Vagina (tissue), 2 donors: ENCODE measurements at places on chromosomes 16 and 17.

GRCh38 chr16:28478506-28479180 is 6.5 kb upstream of the NPIPB7 start:
- no peaks in the 10 kb centered on the region for H3K27me3 ChIP-seq
- H3K4me3 ChIP-seq, result no peak overlapping the region

DNA sequence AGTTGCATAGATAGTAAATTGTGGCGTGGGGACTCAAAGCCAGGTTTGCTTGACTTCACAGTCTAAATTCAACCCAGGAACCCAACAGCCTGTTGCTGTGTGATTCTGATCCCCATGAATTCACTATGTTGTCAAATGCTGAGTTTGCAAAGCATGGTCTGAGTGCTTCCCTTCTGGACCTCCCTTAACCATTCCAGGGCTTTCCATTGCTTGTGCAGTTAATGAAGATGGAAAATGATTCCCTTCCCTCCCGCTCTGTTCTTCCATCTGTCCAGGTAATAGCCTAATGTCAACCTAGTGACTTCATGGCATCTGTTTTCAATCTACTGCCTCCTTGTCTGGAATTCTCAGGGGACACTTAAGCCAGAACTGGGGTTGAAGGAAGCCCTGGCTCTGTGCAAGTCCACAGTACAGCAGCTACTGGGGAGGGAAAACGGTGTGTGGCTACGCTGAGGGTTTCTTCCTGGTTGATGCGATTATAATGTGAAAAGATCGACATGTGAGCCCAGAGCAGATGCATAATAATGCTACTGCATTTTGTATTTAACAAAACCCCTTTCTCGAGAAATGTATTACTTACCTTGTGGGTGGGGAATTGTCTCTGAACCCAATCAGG is 206.7 kb downstream of the CDH13 start:
- H3K4me1 ChIP-seq, result no peaks in the 10 kb centered on the region
- no peaks in the 10 kb centered on the region for H3K27me3 ChIP-seq
- H3K4me3 ChIP-seq, result no peak overlapping the region
- peak; percentile 22 for DNase-seq

DNA sequence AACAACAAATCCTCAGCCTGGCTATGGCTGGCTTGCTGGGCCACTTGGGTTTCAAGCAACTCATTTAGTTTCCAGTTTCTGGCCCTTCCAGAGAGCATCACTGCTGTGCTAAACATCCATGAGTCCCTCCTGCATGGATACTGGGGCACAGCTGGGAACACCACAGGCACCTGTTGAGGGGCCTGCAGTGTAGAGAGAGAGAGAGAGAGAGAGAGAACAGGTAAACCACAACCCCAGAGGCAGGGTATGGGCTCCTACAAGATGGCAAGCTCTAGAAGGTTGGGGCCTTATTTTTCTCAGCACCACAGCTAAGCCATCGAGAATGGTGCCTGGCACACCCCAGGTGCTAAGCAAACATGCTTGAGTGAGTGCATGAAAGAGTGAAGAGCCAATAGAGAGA is 120.3 kb downstream of the RBFOX3 start:
- no peak overlapping the region for H3K27ac ChIP-seq
- no peak overlapping the region for H3K4me3 ChIP-seq
- no peaks in the 10 kb centered on the region for H3K27me3 ChIP-seq
- DNase-seq, result no peak

DNA sequence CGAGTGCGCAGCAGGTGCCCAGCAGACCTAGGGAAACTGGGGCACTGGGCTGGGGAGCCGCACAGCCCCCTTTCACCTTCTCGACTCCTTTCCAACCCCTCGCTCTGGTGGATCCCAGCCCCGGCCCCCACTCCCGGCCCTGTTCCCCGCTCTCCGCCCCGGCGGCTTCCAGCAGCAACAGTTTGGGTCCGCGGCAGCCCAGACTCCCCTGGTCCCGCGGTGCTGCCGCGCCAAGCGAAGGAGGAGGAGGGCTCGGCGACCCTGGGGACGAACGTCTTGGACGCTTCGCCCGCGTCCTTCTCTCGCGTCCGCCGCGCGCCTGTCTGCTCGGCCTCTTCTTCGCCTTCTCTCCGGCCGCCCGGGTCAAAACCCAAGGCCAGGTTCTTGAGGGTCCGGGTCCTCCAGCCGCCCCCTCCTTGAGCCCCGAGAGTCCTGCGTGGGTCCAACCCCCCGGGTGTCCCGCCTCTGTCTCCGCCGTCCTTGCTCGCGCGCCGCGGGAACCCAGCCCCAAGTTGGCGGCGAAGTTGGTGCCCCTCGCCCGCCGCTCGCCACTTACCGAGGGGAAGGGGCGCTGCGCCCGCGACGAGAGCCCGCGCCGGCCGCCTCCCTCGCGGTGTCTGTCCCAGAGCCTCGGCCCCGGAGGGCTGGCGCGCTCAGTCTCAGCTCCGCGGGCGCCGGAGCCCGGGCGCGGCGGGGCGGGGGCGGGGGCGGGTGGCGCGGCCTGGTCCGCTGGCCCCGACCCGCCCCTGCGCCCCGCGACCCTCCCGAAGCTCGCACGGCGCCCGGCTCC is 1.4 kb upstream of the GRIN2C start:
- H3K27me3 ChIP-seq, result peaks cover 17% of the 10 kb centered on the region
- DNase-seq, result no peak
- peak overlapping the region; percentile 21 for H3K4me3 ChIP-seq
- no peak overlapping the region for H3K27ac ChIP-seq

GRCh38 chr16:58733671-58734458 is at the start of gene GOT2:
Gene GOT2 (minus strand): TSS chr16:58734316. CDS start chr16:58734228, 88 bp downstream.
- no peaks in the 10 kb centered on the region for H3K36me3 ChIP-seq
- H3K27ac ChIP-seq, result peak within 1 kb of the TSS; percentile 34
- H3K27me3 ChIP-seq, result no peaks in the 10 kb centered on the region
- no peak for DNase-seq
- peak within 1 kb of the TSS; percentile 77 for H3K4me3 ChIP-seq

- no peak for DNase-seq
- H3K36me3 ChIP-seq, result no peaks in the 10 kb centered on the region
- H3K4me1 ChIP-seq, result peaks cover 11% of the 10 kb centered on the region
- peak overlapping the region; percentile 77 for H3K27ac ChIP-seq
- peak overlapping the region; percentile 81 for H3K4me3 ChIP-seq
Measured at GRCh38 chr16:58393138-58393504, 850 bp downstream of the GINS3 start.

DNA sequence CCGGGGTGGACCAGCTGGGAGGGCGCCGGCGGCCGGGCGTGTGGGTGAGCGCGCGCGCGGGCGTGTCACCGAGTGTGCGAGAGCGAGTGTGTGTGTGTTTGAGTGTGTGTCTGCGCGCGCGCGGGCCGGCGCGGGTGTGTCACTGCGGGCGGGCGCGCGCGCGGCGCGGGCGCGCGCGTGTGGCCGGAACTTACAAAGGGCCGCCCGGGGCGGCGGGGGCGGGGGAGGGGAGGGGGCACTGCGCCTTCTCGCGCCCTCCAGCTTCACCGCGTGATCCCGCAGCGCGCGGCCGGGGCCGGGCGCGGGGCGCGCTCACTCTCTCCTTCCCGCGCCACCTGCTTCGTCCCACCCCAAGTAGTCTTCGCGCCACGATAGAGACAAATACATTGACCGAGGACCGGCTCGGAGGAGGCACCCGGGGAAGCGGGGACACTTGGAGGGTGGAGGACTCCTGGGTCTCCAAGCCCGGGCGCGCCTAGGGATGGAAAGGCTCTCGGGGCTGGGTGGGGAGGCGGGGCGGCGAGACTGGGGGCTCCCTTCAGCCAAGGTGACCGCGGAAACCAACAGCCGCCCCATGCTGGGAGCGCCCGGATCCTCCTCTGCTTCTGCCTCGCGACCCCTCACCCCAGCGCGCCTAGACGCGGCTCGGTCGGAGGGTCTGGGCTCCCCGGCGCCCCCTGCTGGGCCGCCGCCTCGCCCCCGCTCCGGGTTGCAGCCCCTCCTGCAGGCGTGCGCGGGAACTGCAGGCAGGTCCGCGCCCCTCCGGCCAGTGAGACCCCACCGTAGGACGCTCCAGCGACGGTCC is at the start of gene SRCIN1:
Gene SRCIN1, minus strand, starts transcription at position 112 of the 805 bp plus-strand sequence. CDS start 247 bp downstream, outside the sequence.
- no peak within 1 kb of the TSS for H3K27ac ChIP-seq
- no peak for DNase-seq
- peak within 1 kb of the TSS; percentile 51 for H3K4me3 ChIP-seq
- H3K27me3 ChIP-seq, result peaks cover 16% of the 10 kb centered on the region
- H3K36me3 ChIP-seq, result no peaks in the 10 kb centered on the region
- peaks cover 32% of the 10 kb centered on the region for H3K4me1 ChIP-seq

DNA sequence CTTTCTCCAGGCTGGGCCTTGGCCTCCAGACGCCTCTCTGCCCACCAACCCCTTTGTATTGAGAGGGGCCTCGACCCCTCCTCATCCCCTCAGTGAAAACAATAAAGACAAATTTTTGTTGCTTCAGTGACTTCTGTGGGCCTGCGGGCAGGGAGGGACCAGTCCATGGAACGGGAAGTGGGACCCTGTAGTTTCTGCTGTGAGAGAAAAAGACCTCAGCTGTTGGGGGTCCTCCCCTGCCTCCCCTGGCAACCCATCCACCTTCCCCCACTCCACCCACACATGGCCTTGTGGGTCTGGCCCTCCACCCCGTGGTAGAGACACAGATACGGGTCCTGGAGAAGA is 3.5 kb downstream of the PPY start:
- no peak overlapping the region for H3K4me3 ChIP-seq
- DNase-seq, result no peak
- no peaks in the 10 kb centered on the region for H3K36me3 ChIP-seq
- no peaks in the 10 kb centered on the region for H3K27me3 ChIP-seq
- H3K4me1 ChIP-seq, result peaks cover 11% of the 10 kb centered on the region
- no peak overlapping the region for H3K27ac ChIP-seq

GRCh38 chr16:69906838-69907401 is 44.2 kb upstream of the CLEC18A start:
- no peaks in the 10 kb centered on the region for H3K36me3 ChIP-seq
- H3K4me3 ChIP-seq, result no peak overlapping the region
- no peaks in the 10 kb centered on the region for H3K27me3 ChIP-seq
- H3K4me1 ChIP-seq, result no peaks in the 10 kb centered on the region

GRCh38 chr17:49570540-49571242 is 5.0 kb upstream of the NXPH3 start:
- no peak overlapping the region for H3K4me3 ChIP-seq
- H3K27ac ChIP-seq, result peak overlapping the region; percentile 80
- no peaks in the 10 kb centered on the region for H3K36me3 ChIP-seq
- H3K27me3 ChIP-seq, result no peaks in the 10 kb centered on the region
- no peak for DNase-seq

DNA sequence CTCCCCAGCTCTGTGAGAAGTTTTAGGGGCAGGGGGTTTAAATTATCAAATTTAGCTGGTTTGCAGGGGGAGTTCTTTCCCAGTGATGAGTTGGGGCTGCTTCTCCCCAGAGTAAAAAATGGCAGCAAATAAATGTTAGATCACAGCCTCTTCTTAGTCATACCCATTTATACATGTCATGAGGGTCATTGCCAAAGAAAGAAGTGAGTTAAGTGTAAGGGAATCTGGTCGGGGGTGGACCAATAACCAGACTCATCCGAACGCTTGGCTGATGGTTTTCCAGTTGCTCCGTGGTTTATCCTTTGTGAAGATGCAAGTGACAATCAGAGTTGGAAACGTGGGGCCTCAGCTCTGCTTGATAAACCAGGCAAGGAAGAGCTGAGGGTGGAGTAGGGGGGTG is 87.1 kb downstream of the PLXDC1 start:
- no peaks in the 10 kb centered on the region for H3K36me3 ChIP-seq
- DNase-seq, result no peak

GRCh38 chr16:15907863-15908478 is 19.6 kb upstream of the CEP20 start:
- H3K4me3 ChIP-seq, result no peak overlapping the region
- H3K27me3 ChIP-seq, result no peaks in the 10 kb centered on the region
- H3K36me3 ChIP-seq, result no peaks in the 10 kb centered on the region
- H3K27ac ChIP-seq, result no peak overlapping the region
- DNase-seq, result no peak

DNA sequence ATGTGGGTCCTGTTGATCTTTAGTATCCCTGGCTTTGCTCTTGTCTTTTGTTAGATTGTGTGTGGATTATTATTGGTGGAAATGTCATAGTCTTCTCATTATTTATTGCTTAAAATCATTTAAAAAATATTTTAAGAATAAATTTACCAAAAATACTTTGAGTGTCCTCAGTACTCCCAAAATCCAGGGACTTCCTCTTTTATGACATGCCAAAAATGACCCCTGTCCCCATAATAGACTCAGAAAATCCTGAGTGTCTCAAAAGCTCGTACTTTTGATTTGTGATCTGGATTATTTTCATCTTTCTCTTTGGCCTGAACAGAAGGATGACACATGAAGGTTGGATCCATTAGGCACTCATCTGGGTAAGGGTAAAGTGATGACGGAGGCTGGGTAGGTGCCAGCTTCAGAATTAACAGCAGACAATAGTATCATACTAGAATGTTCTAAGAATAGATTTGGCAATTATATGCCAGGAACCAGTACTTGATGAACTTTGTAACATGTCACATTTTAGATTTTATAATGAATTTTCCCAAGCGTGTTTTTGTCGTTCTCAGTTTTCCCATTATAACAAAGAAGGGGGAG is 602.2 kb upstream of the CDH8 start:
- no peaks in the 10 kb centered on the region for H3K36me3 ChIP-seq
- no peaks in the 10 kb centered on the region for H3K27me3 ChIP-seq
- no peak overlapping the region for H3K27ac ChIP-seq
- no peak overlapping the region for H3K4me3 ChIP-seq
- no peaks in the 10 kb centered on the region for H3K4me1 ChIP-seq

GRCh38 chr16:51019617-51020016 is 131.5 kb downstream of the SALL1 start:
- H3K27ac ChIP-seq, result no peak overlapping the region
- no peak for DNase-seq
- no peak overlapping the region for H3K4me3 ChIP-seq
- H3K27me3 ChIP-seq, result no peaks in the 10 kb centered on the region

DNA sequence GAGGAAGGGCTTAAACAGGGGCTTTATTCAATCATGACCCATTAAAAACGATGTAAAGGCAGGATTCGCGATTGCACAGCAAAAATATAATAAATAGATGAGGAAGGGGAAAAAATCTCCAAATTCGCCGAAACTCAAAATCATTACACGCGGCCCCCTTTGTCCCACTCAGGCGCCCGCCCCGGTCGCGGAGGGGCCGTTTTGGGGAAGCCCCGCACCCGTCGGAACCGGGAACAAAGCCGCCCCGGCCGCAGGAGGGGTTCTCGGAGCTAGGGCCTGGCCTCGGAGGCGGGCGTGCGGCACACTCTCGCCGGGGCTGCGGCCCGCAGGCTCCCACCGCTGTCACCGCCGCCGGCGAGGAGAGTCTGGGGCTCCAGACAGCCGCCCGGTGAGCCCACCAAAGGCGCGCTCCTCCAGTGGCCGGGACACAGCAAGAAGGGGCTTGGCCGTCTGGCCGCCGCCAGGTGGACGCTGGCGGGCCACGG is 521 bp downstream of the C16orf87 start:
- peaks cover 15% of the 10 kb centered on the region for H3K4me1 ChIP-seq
- H3K27ac ChIP-seq, result peak overlapping the region; percentile 87
- DNase-seq, result no peak
- no peaks in the 10 kb centered on the region for H3K36me3 ChIP-seq
- peak overlapping the region; percentile 83 for H3K4me3 ChIP-seq

- no peak overlapping the region for H3K4me3 ChIP-seq
- H3K27me3 ChIP-seq, result no peaks in the 10 kb centered on the region
- no peaks in the 10 kb centered on the region for H3K4me1 ChIP-seq
- DNase-seq, result no peak
- no peaks in the 10 kb centered on the region for H3K36me3 ChIP-seq
Measured at GRCh38 chr16:19328364-19328763, 42.8 kb downstream of the CLEC19A start.
